ENCODE measurements at places on chromosomes 3 and 15. TPM values are rescaled to one million over a fixed set of nuclear protein-coding genes. Genes with fewer than 3 reads are reported as not detected.

GRCh38 chr15:79064496-79064895, 26.1 kb downstream of the RASGRF1 start:
- DNase-seq: no peak

- no peak for DNase-seq
Measured at GRCh38 chr3:42868841-42869240, 6.8 kb downstream of the CYP8B1 start.

DNA sequence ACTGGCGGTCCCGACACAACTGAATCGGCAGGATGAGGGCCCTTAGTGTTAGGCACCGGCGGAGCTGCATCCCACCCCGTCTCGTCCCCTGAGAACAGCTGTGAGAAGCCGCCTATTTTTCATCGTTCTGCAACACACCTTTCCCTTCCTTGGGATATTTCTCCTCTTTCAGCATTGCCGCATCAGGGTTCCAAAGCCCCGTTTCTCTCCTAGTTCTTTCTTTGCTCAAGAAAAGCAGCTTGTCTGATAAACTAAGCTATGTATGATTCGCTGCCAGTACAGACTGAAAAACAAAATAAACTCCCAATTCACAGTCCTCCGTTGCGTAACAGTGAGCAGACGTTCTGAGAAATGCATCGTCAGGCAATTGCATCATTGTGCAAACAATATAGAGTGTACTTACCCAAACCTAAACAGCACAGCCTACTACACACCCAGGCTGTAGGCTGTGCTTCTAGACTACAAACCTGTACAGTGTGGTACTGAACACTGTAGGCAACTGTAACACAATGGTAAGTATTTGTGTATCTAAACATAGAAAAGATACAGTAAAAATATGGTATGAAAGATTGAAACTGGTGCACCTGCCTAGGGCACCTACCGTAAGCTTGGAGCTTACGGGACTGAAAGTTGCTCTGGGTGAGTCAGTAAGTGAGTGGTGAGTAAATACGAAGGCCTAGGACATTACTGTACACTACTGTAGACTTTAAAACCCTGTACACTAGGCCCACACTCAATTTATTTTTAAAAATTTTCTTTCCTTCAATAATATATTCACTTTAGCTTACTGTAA, 8.9 kb upstream of the ADAMTS17 start:
- no peak for DNase-seq

DNA sequence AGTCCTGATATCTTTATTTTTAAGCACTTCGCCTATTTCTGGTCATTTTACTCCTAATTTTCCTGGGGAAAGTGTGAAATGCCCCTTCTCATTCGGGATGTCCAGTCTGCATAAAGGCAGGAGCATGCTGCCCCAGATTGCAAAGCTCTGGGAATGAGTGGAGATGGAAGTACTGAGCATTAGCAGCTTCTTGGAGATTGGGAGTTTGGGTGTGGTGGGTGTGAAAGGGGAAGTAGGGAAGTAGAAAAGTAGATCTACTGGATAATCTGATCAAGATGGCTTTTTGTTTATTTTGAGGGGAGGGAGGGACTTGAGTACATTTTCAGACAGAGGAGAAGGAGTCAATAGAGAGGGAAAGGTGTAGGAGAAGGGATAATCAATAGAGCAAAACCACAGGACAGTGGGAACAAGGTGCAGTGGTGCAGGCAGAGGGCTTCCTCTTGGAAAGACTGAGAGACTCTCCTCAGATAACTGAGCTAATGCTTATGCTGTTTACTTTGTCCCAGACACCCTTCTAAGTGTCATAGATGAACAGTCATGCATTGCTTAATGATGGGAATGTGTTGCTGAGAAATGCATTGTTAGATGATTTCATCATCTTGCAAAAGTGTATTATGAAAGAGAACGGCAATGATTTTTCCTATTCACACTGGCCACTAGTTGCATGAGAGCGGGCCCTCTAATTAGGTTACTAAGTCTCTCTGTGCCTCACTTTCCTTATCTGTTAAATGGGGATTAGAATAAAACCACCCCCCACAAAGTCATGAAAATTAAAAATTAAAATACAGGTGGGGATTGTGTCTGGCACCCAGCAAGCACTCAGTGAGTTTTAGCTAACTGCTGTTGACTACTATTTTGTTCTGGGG, 45.5 kb downstream of the PHLDB2 start:
- DNase-seq: peak; percentile 70

The B3GNT5 gene
- 40.3 TPM for total RNA-seq

The NRROS gene
- total RNA-seq: 13.4 TPM

The AEN gene
- 58.9 TPM for total RNA-seq

The LRRC31 gene
- total RNA-seq: not detected

DNA sequence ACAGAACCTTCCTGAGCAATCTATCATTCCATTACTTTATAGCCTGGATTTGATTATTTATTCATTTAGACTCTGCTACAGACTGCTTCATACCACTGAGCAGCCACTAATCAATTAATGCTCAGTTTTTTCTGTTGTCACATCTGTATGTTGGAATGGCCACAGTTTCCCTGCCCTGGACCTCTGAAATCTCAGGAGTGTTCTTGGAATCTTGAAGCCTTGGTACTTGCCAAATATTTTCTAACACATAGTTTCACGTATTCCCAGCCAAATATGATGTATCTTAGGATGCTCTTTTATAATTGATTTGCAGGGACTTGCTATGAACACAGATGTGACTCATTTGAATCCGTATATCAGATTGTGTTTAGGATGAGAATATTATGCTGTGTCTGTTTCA, 225.8 kb downstream of the TAFA4 start:
- DNase-seq: no peak

DNA sequence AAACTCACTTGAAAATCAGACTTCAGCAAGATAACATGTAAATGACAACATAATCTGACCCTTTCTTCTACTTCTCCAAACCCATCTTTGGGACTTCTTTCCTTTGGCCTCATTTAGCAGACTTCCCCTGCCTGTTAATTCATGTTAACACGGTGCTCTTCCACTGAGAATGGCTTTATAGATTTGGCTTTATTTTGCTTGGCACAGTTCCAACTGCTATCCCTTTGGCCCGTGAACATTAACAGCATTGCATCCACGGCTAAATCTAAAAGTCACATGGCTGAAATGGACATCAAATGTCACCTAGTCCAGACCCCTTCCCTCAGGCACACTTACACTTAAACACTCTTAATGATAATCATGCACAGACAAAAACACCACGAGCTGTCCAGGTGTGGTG, 3.8 kb downstream of the ZMAT3 start:
- DNase-seq: peak; percentile 63

DNA sequence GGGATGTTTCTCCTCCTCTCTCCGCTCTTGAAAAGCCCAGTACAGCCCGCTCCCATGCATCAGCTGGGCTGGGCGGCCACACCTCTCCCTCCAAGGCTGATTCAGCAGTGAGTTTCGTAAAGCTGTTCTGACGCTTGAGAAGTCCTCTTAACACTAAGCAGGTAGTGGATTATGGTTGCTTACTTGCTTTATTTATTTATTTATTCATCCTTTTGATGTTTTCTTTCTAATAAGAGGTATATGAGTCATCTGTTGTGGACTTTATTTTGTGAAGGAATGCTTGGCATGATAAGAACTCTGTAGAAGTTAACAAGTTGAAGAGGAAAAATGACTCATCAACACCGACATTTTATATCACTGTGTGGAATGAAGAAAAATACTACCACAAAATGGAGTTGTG, 285.0 kb downstream of the SQOR start:
- peak; percentile 93 for DNase-seq
